ENCODE measurements at places on chromosomes 1 and 21.

GRCh38 chr1:206713070-206713469 is 28.4 kb downstream of the MAPKAPK2 start:
- DNase-seq = no peak

- no peak for DNase-seq
These were observed 52.9 kb downstream of the DEGS1 start for GRCh38 chr1:224235813-224236493.

DNA sequence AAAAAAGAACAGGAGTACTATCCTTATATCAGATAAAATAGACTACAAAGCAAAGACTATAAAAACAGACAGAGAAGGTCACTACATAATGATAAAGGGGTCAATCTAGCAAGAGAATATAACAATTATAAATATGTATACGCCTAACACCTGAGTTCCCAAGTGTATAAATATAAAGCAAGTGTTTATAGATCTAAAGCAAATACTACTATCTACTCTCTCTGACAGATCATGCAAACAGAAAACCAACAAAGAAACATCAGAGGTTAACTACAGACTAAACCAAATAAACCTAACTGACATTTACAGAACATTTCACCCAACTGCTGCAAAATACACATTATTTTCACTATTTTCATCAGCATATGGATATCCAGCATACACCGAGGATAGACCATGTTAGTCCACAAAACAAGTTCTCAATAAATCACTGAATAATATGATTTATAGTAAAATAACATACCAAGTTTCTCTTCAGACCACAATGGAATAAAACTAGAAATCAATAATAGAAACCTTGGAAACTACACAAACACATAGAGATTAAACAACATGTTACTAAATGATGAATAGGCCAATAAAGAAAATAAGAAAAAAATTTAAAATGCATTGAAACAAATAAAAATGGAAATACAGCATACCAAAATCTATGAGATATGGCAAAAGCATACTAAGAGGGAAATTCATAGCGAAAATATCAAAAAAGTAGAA is 22.7 kb downstream of the UCHL5 start:
- DNase-seq = no peak

- DNase-seq = no peak
These were observed 13.3 kb upstream of the MTF1 start for GRCh38 chr1:37872692-37873091.

DNA sequence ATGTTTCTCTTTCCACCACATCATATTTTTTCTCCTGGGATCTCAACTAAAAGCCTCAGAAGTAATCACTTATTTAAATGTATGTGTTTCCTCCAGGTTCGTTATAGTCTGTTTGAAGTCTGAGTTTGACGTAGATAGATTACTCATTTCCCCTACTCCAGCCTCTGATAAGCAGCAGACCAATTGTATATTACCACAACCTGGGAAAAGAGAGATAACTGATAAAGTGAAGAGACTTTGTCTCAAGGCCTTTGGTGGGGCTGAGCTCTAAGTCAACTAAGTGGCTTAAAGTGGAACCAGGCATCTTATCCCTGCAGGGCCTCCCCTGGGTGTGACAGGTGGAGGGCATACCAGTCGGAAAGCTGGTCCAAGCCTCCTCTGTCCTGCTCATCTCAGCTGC is 34.9 kb upstream of the CACNA1E start:
- no peak for DNase-seq

DNA sequence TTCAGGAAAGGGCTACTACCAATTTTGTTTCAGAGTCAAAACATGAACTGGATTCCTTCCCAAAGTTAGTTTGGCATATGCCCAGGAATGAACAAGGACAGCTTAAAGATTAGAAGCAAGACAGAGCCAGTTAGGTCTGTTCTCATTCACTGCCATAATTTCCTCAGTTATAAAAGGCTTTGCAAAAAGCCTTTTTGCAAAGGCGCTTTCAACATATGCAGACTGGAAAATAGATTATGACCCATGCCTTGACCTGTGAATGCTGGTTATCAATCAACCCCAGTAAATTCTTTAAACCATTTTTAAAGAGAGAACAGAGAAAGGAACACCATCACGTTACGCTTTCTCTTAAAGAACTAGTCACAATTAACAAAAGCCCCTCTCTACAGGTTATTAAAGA is 1.7 kb upstream of the FRRS1 start:
- DNase-seq = no peak

- DNase-seq = no peak
These were observed 6.8 kb downstream of the THBS3 start for GRCh38 chr1:155200920-155201319.

GRCh38 chr1:219523411-219523810 is 89.5 kb downstream of the ZC3H11B start:
- DNase-seq = no peak

DNA sequence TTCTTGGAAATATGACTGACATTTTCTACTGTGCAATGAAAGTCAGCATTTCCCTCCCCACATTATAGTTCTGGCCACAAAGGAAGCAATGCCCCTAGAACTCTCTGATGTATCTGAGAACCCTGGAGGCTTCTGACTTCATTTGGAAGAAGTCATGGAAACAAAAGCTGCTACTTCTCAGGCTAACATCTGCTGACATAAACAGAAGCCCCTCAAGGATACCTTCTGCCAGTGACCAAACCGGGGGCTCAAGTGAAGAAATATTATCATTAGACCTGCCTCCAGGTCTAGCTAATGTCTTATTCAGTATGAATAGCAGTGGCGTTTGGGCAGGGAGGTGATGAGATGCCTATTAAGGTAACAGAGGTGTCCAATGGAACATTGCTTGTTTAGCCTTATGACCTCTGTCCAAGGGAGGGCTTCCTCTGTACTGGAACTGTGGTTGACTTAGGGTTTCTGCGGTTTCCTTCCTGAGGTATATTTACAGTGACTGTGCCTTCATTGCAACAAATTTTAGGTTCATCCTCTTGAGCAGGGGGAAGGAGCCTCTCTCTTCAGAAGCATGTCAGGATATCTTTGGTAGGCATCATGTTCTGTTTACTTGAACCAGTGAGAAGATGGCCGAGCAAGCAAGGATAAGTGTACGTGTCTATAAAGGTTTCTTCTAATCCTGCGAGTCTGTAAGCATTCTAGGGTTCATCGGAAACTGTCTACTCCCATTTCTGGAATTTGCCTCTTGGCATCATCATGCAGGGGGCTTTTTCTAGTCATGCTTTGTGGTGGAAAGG is 161.7 kb downstream of the PBX1 start:
- no peak for DNase-seq

- no peak for DNase-seq
These were observed 14.6 kb upstream of the TGFBR3 start for GRCh38 chr1:91900562-91900961.

DNA sequence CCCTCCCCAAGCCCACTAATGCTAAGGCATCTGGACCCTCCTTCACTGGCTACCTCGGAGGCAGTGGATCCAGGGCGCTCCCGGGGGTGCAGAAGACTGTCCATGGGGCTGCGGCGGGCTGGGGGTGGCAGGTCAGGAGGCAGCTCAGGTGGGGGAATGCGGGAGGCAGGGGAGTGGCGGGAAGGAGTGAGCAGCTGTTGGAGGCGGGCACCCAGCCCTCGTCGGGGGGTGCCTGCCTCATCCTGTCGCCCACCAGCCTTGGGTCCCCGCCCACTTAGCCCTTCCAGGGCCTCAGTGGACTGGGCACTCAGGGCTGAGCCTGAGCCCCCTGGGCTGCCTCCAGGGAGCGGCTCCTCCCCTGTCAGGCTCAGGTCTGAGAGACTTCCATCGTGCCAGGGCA is 10.7 kb upstream of the GATAD2B start:
- no peak for DNase-seq
